Mesangial cell (primary cell): ENCODE measurements at places on chromosomes 1 and 21. TPM values are rescaled to one million over a fixed set of nuclear protein-coding genes. Genes with fewer than 3 reads are reported as not detected.

The KRTAP21-2 gene
- total RNA-seq = not detected in 2 replicates

The C8B gene
- total RNA-seq = not detected in 2 replicates

The ACTL8 gene
- total RNA-seq = not detected in 2 replicates

The DNAH14 gene
- total RNA-seq = 5.2 and 6.0 TPM in 2 replicates

The WNT3A gene
- not detected in 2 replicates for total RNA-seq

The IFNAR1 gene
- 8.0 and 12.0 TPM in 2 replicates for total RNA-seq

The AGBL4 gene
- total RNA-seq = not detected in 2 replicates

The RNU11 gene
- total RNA-seq = not detected in 2 replicates

The FCRLA gene
- under 0.01 and 0.16 TPM in 2 replicates for total RNA-seq

The FCGR1A gene
- not detected in 2 replicates for total RNA-seq

The TMCO4 gene
- 8.6 and 9.5 TPM in 2 replicates for total RNA-seq

The TRIM67 gene
- 1.1 TPM in 1 of 2 replicates, not detected in the other for total RNA-seq

The INSRR gene
- under 0.01 TPM in 1 of 2 replicates, not detected in the other for total RNA-seq

The IFI44 gene
- 0.49 and 1.3 TPM in 2 replicates for total RNA-seq
